ENCODE measurements at places on chromosomes 5 and 9.

DNA sequence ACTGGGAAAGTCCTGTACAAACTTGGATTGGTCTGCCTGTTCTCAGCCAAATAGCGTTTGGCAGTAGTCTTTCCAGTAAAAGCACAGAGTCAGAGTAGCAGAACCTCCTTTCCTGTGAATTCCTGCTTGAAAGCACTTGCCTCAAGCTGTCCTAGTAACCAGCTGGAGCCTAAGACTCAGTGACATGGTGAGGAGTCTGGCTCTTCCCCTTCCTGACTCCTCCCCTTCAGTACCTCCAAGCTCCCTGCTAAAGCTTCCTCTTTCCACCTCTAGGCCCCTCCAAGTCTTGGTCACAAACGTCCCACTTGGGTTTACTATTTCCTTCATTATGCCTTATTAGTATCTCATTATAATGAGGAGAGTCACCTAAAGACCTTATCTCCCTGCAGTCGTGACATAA lies 21.4 kb upstream of the FAM81B start:
- no peak for DNase-seq

DNA sequence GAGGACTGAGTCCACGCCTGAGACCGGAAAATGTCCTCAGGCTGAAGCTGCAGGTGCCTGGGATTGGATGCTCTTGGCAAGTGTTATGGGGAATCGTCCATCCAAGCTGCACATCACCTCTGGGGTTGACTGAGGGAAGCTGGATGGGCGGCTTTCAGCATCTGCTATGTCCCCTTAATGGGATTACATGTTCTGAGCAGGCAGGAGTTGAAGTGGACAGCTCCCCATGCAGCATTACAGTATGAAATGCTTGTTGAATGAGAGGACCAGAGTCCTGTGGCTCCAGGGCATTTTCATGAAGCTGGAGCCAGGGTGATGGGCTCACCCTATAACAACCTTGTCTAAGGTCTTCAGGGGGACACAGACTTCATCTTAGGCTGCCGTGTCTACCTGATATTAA lies 270.9 kb downstream of the HSPA4 start:
- no peak for DNase-seq

DNA sequence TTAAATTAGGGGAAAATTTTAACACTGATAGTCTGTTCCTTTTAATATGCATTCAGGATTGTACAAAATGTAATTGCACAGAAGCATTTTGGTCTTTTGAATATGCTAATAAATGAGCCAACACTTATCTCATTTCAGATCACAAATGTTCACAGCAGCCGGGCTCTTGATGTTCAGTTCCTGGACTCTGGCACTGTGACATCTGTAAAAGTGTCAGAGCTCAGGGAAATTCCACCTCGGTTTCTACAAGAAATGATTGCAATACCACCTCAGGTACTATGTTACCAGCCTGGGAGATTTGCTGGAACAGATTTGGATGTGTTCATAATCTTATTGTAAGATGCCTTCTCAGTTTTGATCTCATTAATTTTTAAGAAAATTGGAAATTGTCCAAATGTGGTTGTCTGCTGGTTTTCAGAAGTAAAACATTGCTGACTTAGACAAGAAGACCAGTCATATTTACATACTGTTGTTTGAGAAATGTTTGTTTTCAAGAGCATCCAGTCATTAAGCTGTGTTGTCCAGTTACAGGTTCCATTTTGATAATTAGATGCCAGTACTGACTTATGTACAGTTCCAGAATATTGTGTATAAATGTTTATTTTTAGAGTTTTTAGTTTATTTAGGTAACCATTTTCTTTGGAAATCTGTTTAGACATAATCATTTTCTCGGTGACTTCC lies 23.0 kb upstream of the TMOD1 start:
- DNase-seq: no peak

DNA sequence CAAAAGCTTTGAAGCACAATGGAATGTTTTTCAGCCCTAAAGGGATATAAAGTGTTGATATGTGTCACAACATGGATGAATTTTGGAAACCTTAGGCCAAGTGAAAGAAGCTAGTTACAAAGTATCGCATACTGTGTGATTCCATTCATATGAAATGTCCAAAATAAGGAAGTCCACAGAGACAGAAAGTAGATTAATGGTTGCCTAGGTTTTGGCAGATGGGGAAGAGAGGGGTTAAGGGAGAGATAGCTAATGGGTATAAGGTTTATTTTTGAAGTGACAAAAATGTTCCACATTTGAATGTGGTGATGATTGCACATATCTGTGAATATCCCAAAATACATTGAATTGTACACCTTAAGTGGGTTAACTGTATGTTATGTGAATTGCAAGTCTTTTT lies 57.5 kb upstream of the MCCC2 start:
- DNase-seq: no peak

- no peak for DNase-seq
Measured at GRCh38 chr5:69288688-69289087, 43.9 kb downstream of the CCDC125 start.

GRCh38 chr5:108729242-108729615 lies 18.5 kb upstream of the FER start:
- no peak for DNase-seq

- DNase-seq: no peak
Measured at GRCh38 chr5:89917112-89917511, 492.4 kb downstream of the CETN3 start.

DNA sequence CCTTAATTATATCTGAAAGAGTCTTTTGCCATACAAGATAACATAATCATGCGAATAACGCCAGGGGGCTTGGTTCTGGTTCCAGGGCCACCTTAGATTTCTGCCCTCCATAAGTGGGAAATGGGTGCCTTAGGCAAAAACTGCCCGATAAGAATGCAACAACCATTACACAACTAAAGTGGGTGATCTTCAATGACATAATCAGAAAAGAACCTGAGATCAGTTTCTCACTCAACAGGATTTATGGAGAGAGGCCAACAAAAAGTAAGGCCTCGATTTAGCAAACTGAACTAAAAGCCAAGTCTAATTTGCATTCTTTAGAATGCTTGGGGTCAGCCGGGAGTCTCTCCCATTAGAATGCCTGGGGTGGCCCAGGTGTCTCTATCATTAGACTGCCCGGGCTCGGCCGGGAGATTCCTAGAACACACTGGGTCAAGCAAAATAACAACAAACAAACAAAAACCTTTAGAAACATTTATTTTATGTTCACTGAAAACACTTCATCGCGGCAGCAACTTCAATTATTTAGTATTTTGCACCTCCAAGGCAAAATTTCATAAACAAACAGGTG lies 194.8 kb downstream of the AUH start:
- DNase-seq: no peak

DNA sequence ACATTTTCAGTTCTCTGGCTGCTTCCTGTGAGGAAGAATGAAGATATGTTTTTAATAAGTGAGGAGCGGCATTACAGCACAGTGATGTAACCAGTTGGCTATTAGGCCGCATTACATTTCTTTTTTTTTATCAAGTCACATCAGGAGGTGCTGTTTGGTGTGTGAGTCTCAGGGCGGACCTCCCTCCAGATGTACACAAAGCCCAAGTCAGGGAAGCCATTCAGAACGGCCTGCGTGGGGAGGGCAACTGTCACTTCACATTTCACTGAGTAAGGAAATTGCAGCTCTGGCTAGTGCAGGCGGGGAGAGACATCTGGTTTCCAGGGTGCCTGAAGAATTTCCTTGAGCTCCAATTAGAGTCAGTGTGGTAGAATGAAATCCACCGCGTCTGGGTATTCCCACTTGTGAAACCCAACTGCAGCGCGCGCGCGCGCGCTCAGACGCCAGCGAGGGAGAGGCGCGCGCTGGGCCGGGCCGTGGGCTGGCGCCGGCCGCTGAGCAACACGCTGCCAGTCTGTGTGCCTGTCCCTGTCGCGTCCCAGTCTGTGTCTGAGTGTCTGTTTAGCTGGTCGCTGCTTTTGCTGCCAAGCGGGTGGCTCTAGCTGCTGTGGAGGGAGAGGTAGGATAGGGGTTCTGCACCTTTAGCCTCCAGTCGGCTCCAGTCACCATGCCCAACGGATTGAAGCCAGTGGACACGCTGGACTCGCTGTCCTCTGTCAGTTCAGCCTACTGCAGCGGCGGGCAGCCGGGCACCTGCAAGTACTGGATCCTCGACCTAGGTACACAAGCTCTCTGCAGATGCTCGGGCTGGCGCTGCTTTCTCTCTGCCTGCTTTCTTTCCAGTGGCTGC lies 140.8 kb upstream of the OTULINL start:
- no peak for DNase-seq

- no peak for DNase-seq
Measured at GRCh38 chr5:97085459-97086181, 56.8 kb downstream of the LIX1 start.

DNA sequence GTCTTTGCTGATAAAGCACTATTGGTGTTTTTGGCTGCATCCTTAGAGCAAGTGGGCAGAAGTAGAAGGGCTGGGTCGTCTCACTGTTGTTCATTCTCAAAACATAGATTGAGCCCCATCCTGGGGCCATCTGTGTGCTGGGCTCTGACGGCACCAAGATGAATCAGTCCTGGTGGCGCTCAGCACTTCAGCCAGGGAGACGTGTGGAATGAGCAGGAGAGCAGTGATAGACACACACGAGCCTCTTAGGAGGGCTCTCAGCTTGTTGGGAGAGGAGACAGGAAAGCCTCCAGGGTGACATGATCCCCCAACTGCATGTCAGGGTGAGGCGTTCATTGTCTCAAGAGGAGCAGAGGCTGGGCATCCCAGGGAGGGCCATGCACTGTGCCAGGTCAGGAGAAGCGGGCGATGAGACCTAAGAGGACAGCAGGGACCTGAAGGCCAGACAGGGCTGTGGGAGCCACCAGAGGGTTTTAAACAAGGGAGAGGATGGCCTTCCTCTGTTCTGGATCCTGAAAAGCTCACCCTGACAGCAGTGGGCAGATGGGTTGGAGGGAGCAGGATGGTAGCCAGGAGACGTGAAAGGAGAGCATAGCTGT lies 115.8 kb downstream of the DAB2IP start:
- no peak for DNase-seq

DNA sequence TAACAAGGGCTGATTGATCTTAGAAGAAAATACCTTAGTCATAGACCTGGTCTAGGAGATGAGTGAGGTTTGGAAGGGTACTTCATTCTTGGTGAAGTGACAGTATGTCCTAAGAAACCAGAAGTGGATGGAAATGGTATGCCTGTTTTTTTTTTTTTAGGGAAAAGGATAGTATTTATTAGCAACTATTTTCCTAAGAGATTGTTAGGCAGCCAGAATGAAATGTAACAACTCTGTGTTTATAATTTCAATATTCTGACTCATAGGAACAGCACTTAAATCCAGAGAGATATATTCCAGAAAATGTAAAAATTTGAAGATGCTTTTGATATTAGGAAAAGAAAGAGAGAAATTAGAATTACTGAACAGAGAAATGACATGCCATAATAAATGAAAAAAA lies 21.2 kb upstream of the ARL14EPL start:
- DNase-seq: no peak

DNA sequence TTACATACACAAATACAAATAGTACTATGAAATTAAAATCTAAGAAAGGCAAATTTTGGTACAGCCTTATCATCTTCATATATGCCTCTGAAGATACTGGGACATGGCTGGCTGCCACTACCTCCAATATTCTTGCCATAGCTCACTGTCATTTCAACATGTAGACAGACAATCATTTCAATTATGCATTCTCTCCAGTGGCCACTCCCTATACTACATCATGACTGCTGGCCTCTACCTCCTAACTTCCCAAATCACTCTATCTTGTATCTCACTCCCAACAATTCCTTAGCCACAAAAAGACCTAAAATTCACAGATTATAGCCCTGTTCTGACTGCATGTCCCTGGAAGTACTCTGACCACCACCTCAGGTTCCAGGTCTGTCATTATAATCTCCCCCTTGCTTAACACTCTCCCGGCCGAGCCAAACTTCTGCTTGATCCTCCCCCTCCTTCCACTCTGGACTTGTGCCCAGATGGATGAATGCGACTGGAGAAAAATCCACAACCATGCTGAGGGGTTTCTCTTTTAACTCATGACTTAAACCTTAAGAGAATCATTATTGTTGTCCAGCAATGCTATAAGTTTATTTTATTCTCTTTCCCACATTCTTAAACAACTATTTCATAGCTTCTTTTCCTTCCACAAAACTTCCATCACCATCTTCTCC lies 225.3 kb upstream of the TLE4 start:
- no peak for DNase-seq

DNA sequence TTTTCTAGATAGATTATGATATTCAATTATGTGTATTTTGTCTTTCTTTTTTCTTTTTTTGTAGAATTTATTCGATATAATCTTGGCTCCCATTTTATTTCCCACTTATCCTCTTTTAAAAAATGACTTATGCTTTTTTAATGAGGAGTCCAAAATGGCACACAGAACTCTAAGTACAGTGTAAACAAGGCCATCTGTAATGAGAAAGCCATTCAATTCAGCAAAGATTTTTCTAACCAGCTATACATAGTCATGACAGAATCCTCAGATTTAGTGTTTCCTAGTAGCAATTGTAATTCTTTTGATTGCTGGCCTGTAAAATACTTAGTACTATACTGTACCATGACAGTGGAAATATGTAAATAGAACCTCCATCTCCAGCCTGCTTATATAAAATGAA lies 651.4 kb downstream of the RAB3C start:
- no peak for DNase-seq

DNA sequence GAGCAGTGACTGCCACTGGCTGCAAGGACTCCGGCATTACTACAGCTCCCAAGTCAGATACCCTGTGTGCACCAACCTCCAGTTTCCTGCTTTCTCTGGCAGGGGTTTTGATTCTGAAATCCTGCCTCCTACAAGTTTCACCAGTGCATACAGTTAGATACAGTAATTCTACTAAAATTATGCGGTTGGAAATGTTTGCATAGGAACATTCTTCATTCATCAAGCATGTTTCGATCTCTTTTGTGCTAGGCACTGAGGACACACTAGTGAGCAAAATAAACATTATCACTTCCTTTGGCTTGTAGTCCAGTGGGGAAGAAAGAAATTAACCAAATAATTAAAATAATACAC lies 152.2 kb downstream of the TMEM167A start:
- DNase-seq: no peak

DNA sequence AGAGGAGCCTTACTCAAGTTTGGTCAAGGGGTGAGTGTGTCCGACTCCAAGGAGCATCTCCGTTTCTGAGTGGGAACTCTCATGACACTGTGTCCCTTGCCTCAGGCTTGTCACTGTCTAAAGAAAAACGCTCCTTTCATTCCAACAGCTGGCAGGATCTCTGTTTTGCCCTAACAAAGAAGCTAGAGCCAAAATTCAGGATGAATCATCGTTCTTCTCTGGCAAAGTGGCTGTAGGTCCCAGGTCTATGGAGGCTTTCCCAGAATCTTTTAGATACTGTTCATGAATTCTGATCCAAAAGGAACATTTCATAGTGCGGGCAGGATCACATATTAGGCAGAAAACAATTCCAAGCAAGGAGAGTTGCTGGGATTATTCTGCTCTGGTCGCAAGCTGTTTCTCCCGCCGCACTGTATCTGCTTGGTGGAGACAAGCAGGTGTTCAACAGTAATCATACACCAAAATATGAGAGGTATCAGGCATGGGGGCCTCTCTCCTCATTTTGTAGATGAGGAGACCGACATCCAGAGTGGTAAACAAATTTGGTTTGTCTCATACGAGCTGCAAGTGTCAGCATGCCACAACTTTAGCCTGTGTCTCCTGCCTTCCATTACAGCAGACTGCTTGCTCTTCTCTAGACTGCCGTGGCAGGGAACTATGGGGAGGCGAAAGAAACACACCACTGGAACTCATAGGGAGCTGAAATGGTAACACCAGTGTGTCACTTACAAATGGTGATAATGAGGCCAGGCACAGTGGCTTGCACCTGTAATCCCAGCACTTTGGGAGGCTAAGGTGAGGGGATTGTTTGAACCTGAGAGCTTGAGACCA lies 72.6 kb downstream of the ENTREP1 start:
- DNase-seq: no peak

GRCh38 chr5:52988335-52989024 lies 672 bp upstream of the ITGA2 start:
- DNase-seq: no peak

- DNase-seq: no peak
Measured at GRCh38 chr5:78666041-78666444, 17.5 kb upstream of the LHFPL2 start.
